Posterior cingulate gyrus (tissue), 11 donors: ENCODE measurements at places on chromosomes 16 and 17.

DNA sequence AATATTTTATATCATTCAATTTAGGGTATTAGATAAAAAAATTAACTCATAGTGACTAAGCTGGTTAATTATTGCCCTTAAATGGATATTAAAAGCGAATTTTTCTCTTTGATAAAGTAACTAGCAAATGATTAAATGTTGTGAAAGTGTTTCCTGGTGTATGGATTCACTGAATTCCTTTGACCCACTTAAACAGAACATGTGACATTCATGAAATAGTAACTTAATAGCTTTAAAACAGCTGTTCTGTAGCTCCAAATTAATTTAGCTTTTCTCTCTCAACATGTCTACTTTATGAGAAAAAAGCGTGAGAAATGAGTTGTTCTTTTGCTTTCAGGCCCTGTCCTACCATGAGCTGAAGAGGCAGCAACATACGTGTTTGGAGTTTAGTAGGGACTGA lies 36.4 kb upstream of the APPBP2 start:
- DNase-seq: no peak

GRCh38 chr17:59493867-59494266 lies 71.5 kb upstream of the DHX40 start:
- peak; percentile 37 for DNase-seq

GRCh38 chr16:1283296-1283695 lies 26.1 kb upstream of the UBE2I start:
- DNase-seq: no peak

- no peak for DNase-seq
Observed at GRCh38 chr16:88977812-88978607, 1.0 kb upstream of the CBFA2T3 start.

DNA sequence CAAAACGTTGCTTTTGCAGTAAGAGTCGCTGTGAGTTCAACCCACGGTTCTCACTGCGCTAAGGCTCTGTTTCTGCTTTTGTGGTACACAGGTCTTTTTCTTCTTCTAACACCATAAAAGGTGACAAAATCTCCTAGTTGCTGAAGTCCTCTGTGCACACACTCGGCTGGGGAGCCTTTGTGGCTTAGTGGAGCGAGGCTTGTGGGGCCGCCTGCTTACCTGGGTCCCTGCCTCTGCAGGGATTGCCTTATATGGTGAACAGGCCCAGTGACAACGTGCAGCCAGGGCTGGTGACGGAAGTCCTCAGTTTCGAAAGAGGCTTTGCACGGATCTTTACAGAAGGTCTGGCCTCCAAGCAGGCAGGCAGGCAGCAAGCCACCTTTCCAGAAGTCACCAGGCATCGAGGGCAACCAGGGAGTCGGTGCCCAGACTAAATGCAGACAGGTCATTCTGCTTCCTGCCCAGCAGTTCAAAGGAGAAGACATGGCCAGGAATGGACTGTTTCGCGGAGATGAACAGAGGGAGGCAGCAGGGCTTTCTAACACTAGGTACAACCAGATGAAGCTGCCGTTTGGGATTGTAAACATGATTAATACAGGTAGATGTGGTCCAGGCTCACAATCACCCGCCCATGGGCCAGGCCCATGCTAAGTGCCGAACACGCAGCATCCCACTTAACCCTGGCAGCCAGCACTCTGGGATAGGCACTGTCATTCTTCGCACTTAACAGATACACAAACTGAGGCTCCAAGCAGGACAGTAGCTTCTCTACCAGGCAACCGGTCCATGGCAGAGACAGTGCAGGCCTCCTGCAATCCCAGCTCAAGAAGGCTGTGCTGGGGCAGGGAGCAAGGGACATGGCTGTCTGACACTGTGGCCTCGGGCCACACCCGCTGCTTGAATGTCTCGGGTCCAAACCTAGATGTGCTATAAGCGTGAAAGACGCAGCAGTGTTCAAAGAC lies 10.7 kb upstream of the MEAK7 start:
- DNase-seq: no peak

DNA sequence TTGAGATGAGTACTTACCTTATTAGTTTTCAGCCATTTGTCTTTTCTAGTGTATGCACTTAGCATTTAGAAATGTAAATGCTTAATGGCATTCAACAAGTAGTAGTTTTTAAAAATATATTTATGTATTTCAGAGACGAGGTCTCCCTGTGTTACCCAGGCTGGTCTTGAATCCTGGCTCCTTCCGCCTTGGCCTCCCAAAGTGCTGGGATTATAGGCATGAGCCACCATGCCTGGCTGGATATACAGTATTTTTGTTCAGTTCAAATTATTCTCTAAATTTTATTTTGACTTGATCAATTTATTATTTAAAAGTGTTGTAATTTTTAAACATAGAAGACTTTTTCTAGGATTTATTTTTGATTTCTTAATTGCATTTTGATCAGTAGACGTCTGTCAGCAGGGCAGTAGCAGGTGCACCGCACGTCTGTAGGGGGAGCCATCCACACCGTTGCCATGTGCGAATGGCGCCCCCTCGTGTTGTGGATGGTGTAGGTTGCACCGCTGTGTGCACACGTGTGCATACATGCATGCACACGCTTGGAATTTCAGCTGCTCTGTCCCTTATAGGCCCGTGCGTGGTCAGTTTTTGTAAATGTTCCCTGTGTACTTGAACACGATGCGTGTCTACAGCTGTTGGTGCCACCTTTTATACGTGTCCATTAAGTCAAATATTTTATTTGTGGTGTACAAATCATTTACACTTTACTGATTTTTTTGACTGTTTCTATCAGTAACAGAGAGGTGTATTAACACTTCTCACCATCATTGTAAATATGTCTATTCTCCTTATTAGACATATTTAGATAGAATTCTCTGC lies 30.6 kb downstream of the RPTOR start:
- DNase-seq: peak; percentile 56

- DNase-seq: no peak
Observed at GRCh38 chr17:60952747-60953146, 275.1 kb downstream of the BCAS3 start.

- DNase-seq: no peak
Observed at GRCh38 chr17:40253565-40253964, 34.1 kb upstream of the CDC6 start.
